Hypothalamus (tissue), 51 donors: ENCODE measurements at places on chromosomes 1 and 21.

DNA sequence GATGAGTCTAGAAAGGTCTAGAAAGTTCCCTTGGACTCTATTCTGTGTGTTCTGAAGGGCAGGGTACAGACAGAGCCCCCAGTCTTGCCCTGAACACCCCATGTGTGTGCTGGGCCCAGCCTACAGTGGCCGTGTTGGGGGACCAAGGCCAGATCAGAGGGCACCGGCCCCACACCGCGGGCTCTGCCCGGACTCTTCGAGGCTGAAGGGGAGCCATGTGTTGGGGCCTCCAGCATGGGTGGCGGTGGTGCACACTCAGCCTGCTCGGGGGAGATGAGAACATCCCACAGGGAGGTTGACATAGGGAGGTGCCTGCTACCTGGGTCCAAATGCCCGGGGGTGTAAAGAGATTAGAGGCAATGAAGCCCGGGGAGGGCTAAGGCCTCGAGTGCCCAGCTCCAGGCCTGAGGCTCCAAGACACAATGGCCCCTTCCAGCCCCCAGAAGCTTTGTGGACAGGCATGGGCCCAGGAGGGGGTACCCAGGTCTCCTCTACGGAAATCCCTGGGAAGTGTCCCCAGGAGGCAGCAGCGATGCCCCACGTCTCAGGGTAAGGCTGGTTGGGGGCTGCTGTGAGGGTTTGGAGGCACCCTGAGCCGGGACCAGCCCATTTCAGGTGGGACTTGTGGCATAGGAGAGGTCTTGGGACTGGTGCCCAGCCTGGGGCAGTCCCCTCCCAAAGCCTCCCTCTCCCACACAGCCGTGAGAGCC is 12.1 kb downstream of the ARHGEF16 start:
- no peak for DNase-seq

DNA sequence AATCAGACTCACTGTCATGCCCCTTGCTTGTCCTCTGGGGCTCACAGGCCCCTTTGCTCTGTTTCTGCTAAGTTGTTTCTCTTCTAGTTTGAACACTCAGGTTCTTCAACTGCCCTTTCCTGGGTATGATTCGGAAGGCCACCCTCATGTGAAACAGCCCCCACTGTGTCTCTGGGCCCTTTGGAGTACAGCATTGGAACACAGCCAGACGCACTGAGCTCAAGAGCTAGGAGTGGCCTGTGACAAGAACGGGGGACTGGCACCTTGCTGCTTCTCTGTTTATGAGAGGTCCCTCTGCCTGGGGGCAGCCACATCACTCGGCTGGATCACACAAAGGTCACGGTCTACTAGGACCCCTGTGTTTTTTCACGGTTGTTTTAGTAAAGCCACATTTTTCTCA is 114.4 kb upstream of the ZC3H12A start:
- DNase-seq, result no peak

DNA sequence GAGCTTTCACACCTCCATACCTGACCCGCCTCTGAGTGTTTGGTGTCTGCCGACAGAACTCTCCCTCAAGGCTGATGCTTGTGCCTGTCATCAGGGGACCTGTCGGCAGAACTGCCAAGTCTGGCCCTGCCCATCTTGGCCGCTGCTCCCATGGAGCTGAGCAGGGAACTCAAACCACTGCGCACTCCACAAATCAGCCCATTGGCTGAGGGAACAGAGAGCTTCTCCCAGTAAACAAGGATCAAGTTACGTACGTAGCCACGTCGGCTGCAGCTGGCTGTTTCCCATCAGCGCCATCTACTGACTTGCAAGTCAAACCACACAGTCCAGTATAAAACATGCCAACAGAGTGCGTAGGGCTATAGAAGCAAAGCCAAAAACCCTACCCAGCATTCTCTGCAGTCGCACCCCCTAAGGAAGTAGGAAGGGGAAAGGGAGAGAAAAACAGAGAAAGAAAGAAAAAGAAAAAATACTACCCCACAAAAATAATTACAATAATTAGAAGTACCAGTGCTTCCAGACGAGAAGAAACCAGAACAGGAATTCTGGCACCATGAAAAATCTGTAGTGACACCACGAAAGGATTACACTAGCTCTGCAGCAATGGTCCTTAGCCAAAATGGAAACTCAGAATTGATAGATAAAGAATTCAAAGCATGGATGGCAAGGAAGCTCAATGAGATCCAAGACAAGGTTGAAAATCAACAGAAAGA is 13.1 kb downstream of the KRTAP13-1 start:
- DNase-seq, result no peak

DNA sequence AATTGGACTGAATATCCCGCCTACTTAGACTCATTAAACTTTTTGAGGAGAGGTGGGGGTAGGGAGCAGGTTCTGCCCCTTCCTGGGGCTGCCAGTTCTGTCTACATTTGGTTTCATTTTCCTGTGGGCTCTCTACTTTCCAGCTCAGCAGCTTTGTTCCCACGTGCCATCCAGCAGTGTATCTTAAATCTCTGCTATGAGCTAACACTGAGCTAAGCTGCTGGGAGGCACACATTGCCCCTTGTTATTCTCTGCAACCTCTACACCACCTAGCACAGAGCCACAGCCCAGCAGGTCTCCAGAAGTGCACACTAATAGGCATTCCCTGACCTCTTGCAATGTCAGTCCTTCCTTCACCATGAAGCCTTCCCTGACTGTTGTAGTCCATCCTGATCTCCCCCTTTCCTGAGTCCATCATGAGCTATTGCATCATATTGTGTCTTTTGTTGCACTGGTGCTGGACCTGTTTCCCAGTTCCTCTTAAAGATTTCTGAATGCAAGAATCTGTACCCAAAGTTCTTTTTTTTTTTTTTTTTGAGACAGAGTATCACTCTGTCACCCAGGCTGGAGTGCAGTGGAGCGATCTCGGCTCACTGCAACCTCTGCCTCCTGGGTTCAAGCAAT is 28.7 kb upstream of the NRDC start:
- DNase-seq, result no peak

- DNase-seq, result peak; percentile 64
These were observed at the start of gene SLC25A24 for GRCh38 chr1:108199781-108200686. SLC25A24 (minus strand) TSS chr1:108200343; CDS start chr1:108200138, 205 bp downstream.

GRCh38 chr1:3355894-3356826 is 98.3 kb upstream of the ARHGEF16 start:
- DNase-seq, result no peak

DNA sequence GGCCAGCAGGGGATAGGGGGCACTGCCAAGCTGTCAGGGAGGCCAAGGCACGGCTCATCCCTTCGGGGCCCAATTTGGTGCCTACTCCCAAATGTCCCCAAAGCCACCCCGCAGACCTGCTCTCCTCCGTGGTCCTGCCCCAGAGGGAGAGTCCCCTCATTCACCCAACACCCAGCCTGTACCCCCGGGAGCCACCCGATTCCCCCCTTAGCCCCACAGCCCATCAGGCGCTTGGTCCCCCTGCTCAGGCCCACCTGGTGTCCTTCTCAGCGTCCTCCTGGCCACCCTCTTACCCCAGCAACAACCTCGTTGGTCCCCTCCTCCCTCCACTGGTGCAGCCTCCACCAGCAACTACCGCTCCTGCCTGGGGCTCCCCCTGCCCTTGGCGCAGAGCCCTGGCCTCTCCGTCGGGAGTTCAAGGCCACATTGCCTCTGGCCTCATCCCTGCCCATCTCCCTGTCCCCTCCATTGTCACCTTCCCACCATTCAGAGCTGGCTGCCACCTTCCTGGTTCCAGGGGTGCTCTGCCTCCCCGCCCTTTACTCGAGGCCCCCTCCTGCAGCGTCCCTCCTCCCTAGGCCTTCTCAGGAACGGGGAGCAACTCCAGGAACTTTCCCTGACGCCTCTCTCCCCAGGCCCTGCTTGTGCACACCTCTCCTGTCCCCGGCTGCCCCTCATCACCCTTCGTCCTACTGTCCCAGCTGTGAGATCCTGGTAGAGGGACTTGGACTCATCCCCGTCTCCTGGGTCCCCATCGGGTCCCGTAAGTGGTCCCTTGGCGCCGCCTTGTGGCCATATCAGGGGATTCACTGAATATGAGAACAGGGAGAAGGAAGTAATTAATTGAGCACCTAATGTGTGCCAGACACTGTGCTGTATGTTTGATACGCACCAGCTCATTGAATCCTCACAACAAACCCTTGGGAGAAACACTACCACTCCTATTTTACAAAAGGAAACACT is 73.9 kb downstream of the RAP1GAP start:
- no peak for DNase-seq

DNA sequence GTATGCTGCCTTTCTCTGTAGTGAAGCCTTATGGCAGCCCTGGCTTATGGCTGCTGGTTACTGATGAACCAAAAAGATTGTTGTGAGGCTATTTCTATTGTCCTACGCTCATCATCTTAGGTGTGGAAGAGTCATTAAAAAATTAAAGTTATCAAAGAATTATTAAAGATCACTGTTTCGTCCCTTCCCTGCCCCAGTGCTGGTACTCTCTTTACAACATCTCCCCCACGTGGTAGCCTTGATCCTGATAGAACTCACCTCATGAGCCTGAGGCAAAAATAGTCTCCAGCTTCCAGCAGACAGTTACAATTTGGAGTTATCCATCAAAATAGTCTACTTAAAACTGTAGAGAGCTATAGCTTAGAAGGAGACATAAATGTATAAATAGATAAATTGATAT is 201.5 kb downstream of the S1PR1 start:
- DNase-seq, result no peak
